ENCODE measurements at places on chromosomes 12 and 14. TPM values are rescaled to one million over a fixed set of nuclear protein-coding genes. Genes with fewer than 3 reads are reported as not detected.

Gene RNU6-8
- not detected for total RNA-seq

Gene IL26
- total RNA-seq, result not detected

Gene EXD2
- 9.9 TPM for total RNA-seq

Gene MYF6
- total RNA-seq, result 136 TPM

Gene ADAM21
- not detected for total RNA-seq

Gene MYL2
- total RNA-seq, result 140 TPM

All from skeletal muscle tissue (tissue), 5 donors.